ENCODE measurements at places on chromosomes 4 and X.

- no peak for DNase-seq
- no peaks in the 10 kb centered on the region for H3K4me1 ChIP-seq
- H3K36me3 ChIP-seq: no peaks in the 10 kb centered on the region
Observed at GRCh38 chr4:109921384-109921808, 8.7 kb downstream of the EGF start.

DNA sequence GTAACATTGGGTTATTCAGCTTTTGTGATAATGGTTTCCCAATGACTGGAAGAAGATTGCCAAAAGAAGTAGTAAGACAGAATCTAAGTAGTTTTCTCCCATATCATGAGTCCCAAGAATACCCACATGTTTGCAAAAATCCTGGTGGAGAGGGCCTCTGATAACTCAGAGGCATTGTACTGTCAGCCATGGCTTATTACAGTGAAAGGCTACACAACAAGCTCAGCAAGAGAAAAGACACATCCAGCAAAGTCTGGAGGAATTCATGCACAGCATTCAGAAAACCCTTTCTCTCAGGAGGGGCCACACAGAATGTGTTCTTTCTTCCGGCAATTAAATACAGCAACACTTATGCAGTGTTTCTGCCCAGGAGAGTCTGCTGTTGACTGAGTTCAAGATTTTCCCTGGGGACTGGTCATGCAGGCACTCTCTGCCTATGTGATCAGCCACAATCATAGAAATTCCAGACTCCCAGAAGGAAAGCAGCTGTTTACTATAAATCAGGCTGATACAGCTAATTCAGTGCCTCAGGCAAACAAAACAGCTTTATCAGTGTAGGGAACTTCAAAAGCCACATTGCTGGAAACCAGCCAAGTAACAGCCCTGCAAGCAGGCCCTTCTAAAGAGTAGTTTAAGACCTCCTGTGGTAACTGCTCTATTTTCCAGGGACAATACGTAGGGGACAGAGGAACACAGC, 937.1 kb downstream of the CCSER1 start:
- no peaks in the 10 kb centered on the region for H3K36me3 ChIP-seq
- DNase-seq: no peak
- no peak overlapping the region for H3K4me3 ChIP-seq
- no peaks in the 10 kb centered on the region for H3K4me1 ChIP-seq
- H3K27me3 ChIP-seq: no peaks in the 10 kb centered on the region

GRCh38 chr4:80322716-80323115, 12.8 kb upstream of the CFAP299 start:
- DNase-seq: no peak
- H3K27ac ChIP-seq: no peak overlapping the region
- no peaks in the 10 kb centered on the region for H3K4me1 ChIP-seq
- no peaks in the 10 kb centered on the region for H3K27me3 ChIP-seq
- H3K36me3 ChIP-seq: no peaks in the 10 kb centered on the region

DNA sequence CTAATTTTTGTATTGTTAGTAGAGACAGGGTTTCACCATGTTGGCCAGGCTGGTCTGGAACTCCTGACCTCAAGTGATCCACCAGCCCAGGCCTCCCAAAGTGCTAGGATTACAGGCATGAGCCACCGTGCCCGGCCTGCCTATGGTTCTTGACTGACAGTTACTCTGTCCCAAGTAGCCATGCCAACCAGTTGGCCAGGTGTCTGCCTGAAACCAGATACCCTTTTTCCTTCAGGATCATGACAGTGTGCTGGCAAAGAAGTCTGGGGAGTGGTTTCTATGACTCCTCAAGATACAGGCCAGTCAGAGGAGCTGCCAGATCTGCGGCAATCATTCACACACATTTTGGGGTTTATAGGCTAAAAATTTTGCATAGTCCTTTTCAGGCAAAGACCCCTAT, 1.7 kb upstream of the LAS1L start:
- DNase-seq: no peak
- H3K4me1 ChIP-seq: peaks cover 16% of the 10 kb centered on the region
- H3K27ac ChIP-seq: no peak overlapping the region
- H3K4me3 ChIP-seq: no peak overlapping the region

DNA sequence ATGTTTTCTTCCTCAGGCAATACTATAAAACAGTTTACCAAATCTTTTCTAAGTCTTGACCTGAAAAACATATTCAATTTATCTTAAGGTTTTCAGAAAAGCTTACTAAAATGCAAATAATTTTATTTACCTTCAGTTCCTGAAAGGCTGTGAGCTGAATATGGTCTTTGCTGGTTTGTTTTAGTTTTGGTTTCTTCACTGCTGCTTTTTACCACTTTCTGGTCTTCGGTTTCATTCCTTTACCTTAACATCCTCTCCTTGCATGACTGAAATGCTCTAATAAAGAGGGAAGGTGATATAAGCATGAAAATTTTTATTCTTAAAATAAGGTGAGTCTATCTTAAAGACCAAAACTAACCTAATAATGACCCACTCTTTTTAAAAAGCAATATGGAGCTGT, 97.1 kb upstream of the NRK start:
- H3K27ac ChIP-seq: no peak overlapping the region
- no peak for DNase-seq
- no peak overlapping the region for H3K4me3 ChIP-seq
- H3K27me3 ChIP-seq: no peaks in the 10 kb centered on the region

DNA sequence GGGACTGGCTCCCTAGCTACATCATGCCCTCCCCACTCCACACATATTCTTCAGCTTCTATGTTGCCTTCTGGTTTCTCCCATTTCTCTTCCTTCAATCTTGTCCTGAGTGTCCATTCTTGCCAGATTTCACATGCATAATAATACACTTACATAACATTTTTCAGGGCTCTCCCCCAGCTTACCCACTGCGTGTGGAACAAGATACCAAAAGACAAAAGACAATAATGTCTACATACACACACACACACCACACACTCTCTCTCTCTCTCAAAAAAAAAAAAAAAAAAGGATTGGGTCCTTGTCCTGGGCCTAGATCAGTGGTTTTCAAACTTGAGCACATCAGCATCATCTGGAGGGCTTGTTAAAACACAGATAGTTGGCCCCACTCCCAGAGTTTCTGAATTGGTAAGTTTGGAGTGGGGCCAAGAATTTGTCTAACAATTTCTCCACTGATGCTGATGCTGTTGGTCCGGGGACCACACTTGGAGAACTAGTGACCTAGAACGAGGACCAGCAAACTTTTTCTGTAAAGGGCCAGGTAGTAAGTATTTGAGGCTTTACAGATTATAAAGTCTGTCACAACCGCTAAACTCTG, 6.5 kb upstream of the SMARCA1 start:
- no peak overlapping the region for H3K27ac ChIP-seq
- no peaks in the 10 kb centered on the region for H3K36me3 ChIP-seq
